ENCODE measurements at places on chromosomes 2 and 18.

DNA sequence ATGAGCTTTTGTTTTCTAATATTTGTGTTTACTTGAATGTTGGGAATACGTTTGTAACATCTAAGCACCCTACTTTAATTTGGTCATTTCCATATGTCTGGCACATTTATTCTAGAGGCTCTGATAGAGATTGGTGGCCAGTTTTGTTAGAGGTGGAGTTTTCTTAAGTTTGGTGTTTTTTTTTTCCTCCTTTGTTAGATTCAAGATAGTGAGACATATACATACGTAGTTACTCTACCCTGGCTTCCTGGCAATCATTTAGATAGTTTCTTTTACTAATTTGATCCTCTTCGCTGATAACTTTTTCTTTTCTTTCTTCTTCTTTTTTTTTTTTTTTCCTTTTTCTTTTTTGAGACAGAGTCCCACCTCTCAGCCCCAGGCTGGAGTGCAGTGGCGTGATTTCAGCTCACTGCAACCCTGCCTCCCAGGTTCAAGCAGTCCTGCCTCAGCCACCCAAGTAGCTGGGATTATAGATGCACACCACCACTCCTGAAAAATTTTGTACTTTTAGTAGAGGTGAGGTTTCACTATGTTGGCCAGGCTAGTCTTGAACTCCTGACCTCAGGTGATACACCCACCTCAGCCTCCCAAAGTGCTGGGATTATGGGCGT lies 26.6 kb downstream of the SMCHD1 start:
- no peak for DNase-seq

- no peak for DNase-seq
Observed at GRCh38 chr2:36477746-36478145, 120.2 kb downstream of the FEZ2 start.

DNA sequence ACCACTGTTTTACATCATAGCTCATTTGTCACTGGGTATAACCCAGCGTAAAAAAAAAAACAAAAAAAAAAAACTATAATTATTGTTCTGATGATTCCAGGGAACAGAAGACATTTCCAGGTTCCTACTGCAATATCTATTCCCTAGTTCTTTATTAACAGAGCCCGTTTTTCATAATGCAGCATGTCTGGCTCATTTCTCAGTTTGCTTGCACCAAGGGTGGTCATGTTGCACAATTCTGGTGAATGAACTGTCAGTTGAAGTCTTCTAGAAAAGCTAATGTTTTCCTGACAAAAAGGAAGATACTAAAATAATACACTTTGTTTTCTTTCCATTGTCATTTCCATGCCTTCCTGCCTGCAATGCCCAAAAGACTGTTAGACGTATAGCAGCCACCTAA lies 180.1 kb downstream of the RDH14 start:
- DNase-seq, result peak; percentile 29

DNA sequence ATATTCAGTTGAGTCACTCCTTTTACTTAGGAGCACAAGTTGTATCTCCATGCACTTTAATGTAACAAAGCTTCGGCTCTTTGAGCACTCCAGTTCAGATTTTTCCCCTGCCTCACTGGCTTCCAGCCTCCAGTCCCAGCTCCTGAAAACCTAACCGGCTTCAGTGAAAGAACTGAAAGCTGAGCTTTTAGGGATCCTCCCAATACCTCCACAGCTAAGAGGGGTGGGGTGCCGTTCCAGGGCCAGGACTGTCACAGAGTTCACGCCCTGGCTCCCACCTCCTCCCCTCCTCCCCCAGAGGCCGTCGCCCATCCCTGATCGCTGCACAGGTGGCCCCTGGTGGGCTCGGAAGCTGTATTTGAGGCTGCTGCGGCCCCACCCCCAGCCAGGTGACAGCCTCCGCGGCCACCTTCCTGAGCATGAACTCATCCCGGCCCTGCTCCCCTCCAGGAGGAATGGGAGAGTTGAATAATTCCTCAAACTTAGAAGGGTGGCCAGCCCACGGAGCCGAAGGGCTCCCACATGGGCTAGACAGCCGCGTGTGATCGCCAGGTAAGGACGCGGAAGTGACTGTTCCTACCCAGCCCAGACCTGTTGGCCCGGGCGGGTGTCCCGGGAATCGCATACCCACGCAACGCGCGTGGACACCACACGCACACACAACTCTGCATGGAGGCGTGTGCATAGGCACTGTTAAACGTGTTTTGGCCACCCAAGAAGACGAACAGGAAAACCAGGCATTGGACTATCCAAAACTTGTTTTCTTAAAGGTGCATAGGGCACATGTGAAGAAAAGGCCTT lies 1.8 kb downstream of the MYO5B start:
- DNase-seq, result no peak

GRCh38 chr2:240529344-240529999 lies 28.3 kb downstream of the ANKMY1 start:
- DNase-seq, result no peak

DNA sequence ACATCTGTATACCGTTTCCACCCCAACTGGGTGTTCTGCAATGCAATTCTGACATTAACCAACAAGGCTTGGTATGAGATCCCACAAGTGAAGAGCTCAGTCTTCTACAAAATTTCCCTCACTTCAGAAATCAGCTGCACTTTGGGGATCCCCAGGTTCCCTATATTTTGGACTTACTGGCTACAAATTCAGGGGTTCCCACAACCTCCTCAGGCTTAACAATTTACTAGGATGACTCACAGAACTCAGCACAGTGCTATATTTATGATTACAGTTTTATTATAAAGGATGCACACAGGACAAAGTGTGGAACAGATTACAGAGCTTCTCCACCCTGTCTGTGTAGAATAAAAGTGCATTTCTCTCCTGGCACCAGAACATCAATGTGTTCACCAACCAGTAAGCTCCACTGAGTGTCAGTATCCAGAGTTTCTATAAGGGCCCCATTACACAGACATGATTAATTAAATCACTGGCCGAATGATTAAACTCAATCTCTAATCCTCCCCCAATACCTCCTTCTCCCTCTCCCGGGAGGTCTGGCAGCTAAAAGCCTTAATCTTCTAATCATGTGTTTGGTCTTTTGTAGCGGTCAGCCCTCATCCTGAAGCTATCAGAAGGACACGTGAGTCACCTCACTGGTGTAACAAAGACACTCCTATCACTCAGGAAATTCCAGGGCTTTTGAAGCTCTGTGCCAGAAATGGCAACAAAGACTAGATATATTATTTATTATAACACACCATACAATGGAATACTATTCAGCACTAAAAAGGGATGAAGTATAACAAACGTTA lies 84.6 kb downstream of the SLC66A3 start:
- peak; percentile 34 for DNase-seq

DNA sequence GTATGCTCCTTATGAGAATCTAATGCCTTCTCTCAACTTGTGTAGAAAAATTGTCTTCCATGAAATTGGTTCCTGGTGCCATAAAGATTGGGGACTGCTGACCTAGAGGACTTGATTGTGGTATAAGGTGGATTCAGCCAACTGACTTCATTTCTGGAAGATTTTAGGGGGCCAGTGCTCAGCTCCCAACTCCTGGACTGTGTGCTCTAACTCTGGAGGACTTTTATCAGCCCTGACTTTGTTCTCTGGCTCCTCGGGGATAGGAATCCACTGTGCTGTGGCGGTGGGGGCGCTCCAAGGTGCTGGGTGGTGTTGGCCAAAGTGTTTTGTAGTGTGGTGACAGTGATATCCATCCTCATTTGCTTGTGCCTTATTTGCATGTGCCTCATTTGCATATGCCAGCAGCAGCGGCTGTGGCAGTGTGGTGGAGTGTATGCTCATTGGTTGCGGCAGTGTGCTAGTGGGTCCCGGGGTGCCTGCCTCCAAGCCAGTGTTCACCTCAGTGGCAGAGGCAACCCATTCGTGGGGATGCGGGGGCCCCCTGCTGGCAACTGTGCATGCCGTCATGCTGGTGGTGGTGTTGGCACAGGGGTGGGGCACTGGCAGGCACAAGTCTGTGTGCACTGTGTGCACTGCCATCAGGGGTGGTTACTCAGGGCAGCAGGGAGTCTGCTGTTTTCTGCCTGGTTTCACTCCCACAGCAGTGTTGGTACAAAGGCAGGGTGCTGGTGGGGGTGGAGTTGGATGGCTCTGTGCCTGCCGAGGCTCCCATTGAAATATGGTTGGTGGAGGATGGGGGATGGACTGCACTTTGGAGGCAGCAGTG lies 19.6 kb downstream of the EHBP1 start:
- no peak for DNase-seq

GRCh38 chr2:142217804-142218203 lies 87.0 kb upstream of the LRP1B start:
- DNase-seq, result no peak

GRCh38 chr2:602571-603359 lies 74.4 kb downstream of the TMEM18 start:
- DNase-seq, result no peak

GRCh38 chr2:41432459-41432858 lies 615.4 kb upstream of the PKDCC start:
- no peak for DNase-seq

GRCh38 chr2:158966312-158966711 lies 2.1 kb upstream of the TANC1 start:
- no peak for DNase-seq

GRCh38 chr2:68031542-68032160 lies 31.2 kb downstream of the C1D start:
- DNase-seq, result peak; percentile 81

- DNase-seq, result peak; percentile 45
Observed at GRCh38 chr2:28662044-28662443, 89.6 kb upstream of the PPP1CB start.

DNA sequence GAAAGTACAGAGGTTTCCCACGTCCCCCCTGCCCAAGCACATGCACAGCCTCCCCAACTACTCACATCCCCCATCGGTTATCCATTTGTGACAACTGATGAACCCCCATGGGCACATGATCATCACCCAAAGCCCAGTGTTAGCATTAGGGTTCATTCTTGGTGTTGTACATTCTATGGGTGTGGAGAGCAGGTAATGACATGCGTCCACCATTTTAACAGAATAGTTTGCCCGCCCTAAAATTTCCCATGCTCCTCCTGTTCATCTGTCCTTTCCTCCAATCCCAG lies 74.3 kb downstream of the LONRF2 start:
- no peak for DNase-seq

DNA sequence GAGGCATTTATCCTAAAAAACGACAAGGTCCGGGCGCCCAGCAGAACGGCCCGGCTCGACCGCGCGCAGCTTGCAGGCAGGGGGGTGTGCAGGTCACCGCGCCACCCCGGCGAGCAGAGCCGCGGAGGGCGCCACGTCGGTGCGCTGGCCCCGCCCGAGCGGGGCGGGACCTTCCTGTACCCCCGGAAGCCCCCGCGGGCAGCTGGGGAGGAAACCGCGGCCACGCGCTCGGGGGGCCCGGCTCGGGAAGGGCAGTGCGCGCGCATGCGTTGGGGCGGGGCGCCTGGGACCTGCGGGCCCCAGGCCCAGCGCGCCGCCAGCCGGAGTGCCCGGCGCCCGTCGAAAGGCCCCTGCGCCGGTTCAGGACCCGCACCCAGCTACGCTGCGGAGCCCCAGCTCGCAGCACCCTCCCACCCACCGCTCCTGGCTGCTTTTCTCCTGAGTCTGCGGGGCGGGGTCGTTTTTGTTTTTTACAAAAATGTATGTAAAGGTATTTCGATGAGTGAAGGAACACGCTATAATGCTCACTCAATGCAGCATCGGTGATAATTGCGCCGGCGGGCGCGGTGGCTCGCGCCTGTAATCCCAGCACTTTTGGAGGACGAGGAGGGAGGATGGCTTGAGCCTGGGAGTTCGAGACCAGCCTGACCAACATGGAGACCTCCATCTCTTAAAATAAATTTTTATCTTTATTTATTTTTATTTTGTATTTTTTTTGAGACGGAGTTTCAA lies 47.7 kb upstream of the POMC start:
- DNase-seq, result peak; percentile 51

- DNase-seq, result no peak
Observed at GRCh38 chr2:13542642-13543041, 825.9 kb downstream of the TRIB2 start.

GRCh38 chr18:8911408-8912340 lies 190.8 kb upstream of the NDUFV2 start:
- no peak for DNase-seq

- DNase-seq, result no peak
Observed at GRCh38 chr2:3738454-3738853, 35.1 kb downstream of the DCDC2C start.

GRCh38 chr2:205904873-205905272 lies 181.1 kb downstream of the INO80D start:
- DNase-seq, result no peak

- no peak for DNase-seq
Observed at GRCh38 chr2:197799068-197799467, 5.3 kb upstream of the PLCL1 start.

GRCh38 chr2:127911737-127912136 lies 26.0 kb upstream of the AMMECR1L start:
- DNase-seq, result no peak

DNA sequence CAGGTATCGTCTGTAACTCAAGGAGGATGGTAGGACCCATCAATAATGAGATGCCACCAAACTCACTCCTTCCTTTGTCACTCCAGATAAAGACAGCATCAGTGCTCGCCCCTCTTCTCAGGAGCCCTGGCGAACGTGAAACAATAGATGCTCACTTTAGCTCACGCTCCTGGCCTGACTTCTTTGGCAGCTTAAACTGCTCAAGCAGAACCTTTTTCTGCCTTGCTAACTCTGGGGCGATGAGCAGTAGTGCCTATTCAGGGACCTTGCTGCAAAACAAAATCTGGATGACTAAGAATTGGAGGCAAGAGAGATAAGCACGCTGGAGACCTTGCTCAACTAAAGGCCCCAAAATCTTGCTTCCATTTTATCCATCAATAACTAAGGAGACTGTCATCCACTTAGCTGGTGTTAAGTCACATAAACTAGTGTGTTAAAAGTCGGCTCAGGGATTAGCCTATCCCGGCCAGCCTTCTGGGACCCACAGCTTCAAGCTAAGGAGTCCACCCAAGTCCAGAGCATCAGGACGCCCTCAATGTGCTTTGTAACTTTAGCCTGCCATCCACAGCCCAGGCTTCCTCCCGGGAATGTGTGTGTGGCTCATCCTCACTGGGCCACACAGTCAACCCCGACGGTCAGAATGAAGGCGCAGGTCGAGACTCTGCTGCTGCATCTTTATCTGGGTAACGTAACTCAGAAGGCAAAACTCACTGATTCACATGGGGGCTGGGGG lies 38.9 kb downstream of the ZNF516 start:
- no peak for DNase-seq

GRCh38 chr2:189581354-189582139 lies 961 bp upstream of the SLC40A1 start:
- no peak for DNase-seq

DNA sequence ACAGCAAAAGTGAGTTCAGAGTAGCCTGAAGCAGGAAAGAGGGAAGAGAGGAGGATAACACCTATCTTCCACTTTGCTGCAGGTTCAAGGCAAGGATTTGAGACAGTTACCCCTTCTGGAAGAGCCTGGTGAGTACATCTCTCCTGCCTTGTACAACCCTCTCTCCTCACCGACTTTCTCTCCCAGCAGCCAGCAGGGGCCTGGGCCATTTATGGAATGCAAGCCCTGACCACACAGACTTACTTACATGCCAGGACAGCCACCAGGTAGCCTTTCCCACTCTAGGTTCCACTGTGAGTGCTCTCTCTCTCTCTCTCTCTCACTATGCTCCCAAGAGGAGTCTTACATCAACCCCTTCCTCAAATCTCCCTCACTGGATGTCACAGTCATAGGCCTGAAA lies 57.0 kb downstream of the BCL11A start:
- DNase-seq, result no peak

Measured in fibroblast of the aortic adventitia (primary cell).